Body of pancreas (tissue), 4 donors: ENCODE measurements at places on chromosomes 11 and 22. TPM values are rescaled to one million over a fixed set of nuclear protein-coding genes. Genes with fewer than 3 reads are reported as not detected.

The APOL5 gene
- total RNA-seq = not detected

The MRPL23 gene
- total RNA-seq = 83.4 TPM

The TMEM191B gene
- 0.78 TPM for total RNA-seq

The OR51I1 gene
- not detected for total RNA-seq

The ALX4 gene
- not detected for total RNA-seq

The LDHAL6A gene
- total RNA-seq = not detected

The LGR4 gene
- 145 TPM for total RNA-seq

The MOV10L1 gene
- 0.52 TPM for total RNA-seq

The ROBO4 gene
- total RNA-seq = 21.4 TPM

The BAIAP2L2 gene
- 4.4 TPM for total RNA-seq
